ENCODE measurements at places on chromosomes 11 and 22.

DNA sequence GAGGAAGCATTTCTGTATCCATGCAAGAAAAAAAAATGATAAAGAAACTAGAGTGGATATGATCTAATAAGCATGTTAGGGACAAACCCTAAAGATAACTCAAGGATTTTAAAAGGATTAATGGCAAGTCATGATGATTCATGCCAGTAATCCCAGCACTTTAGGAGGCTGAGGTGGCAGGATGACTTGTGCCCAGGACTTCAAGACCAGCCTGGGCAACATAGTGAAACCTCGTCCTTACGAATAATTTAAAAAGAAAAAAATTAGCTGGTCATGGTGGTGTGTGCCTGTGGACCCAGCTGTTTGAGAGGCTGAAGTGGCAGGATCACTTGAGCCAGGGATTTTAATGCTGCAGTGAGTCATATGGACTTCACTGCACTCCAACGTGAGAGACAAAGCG lies 145.5 kb upstream of the BLID start:
- no peak for DNase-seq

DNA sequence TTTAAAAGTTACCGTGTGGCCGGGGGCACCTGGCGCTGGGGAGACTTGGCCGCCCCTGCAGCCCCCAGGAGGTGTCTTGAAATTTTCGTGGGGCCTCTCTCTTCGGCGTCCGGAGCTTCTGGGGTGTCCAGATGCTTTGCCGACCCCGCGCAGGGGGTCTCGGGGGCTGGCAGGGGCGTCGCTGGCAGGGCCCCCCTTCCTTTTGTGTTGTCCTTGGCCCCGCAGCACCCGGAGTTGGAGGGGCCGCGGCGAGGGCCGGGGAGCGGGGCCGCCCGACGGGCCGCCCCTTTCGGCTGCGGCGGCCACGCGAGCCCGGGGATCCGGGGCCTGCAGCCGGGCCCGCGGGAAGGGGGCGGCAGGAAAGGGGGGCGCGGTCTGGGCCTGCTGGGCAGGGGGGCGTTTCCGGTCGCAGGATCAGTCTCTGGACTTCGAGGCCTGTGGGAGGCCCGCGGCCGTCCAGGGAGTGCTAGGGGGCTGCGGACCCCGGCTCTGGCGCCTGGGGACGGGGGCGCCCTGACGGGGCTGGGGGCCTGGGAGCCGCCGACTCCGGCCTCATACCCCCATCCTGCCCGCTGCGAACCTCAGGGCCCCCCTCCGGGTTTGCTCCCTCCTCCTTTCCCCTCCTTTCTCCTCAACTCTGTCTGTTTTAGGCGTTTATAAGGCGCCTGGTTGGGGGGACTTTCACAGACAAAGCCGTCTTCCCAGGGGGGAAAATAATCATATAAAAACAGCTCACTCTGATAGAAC lies 869 bp downstream of the ZC3H7B start:
- no peak for DNase-seq

- no peak for DNase-seq
Observed at GRCh38 chr11:47181271-47181670, 4.6 kb upstream of the ARFGAP2 start.

GRCh38 chr22:17678817-17679385 lies 40.3 kb downstream of the BCL2L13 start:
- DNase-seq: no peak

- DNase-seq: peak; percentile 69
Observed at GRCh38 chr11:117185736-117186430, 7.3 kb downstream of the SIDT2 start.
